Neural crest cell (in vitro differentiated cells): ENCODE measurements at places on chromosomes 7 and 10. TPM values are rescaled to one million over a fixed set of nuclear protein-coding genes. Genes with fewer than 3 reads are reported as not detected.
A peak's percentile ranks its signal among the peaks of the same experiment; 100 is the strongest.

The DEPP1 gene
- 0.50 and 1.1 TPM in 2 replicates for total RNA-seq

The OR13A1 gene
- total RNA-seq: 0.09 TPM in 1 of 2 replicates, not detected in the other

The FRA10AC1 gene
- total RNA-seq: 12.5 and 14.2 TPM in 2 replicates

The VSTM4 gene
- total RNA-seq: 2.2 and 2.3 TPM in 2 replicates

DNA sequence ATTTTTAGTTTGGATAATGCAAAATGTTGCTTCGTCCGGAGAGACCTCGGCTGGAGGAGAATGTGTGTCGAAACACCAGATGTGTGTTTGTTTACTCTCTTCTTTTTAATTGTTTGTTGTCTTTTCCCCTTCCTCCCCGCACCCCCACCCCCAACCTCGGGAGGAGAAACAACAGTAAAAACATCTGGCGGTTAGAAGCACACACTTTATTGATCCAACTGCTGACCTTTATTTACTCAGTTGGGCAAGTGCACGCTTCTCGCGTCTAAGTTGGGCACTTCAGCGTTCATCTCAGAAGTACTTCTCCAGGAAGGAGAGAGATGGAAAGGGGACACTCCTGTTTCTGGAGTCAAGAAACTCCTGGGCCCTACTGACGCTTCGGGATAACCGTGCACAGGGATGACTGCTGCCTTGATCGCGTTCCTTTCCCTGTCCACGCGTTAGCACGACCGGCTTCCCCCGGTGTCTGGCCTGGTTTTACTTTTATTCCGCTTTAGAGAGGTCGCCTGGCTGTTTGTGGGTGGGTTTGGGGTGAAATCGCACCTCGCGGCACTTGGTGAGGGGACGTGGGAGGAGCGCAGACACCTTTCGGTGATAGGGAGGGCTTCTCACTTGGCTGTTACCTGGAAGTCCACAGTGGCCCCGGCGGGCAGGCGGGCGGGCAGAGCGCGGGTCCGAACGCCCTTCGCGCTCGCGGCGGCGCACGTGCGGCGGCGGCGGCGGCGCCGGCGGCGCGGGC, 168.3 kb upstream of the PPP1R3A start:
- DNase-seq: peak; percentile 6

- peak; percentile 57 for DNase-seq
These were observed 15.6 kb downstream of the PDAP1 start for GRCh38 chr7:99392659-99393354.

DNA sequence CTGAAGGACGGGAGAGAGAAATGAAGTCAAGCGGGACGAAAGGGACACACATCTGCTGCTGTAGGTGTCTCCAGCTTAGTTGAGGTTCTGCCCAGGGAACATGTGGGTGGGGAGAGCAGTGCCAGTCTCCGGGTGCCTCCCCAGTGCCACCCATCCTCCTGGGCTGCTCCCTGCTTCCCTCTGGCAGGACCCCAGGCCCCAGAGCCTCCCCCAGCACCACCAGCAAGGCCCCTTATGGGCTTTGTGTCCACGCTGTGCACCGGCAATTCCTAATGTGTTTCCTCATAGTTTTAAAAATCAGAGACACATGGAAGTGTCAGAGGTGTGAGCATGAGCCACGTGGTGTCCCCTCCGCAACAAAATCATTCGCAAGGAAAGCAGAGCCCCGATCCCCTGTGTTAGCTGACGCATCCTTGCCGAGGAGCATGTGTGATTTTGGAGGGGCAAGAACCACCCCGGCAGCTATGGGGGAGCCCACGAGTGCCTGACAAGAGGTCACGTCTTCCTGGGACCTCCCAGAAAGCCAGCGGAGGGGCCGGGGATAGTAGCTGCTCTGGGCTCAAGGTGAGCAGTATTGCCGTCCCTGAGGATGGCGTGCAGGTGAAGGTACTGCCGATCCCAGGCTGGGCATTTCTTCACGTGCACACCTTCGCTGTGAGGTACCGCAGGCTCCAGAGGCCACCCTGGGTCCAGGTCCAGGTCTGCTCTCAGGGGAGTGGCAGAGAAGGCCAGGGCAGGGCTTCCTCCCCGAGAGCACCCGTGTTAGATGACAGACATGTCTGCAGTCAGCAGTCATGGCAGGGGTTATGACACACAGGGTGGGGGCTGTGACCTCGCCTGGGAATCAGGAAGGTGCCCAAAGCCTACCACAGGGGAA, 448.2 kb upstream of the FOXK1 start:
- DNase-seq: no peak

DNA sequence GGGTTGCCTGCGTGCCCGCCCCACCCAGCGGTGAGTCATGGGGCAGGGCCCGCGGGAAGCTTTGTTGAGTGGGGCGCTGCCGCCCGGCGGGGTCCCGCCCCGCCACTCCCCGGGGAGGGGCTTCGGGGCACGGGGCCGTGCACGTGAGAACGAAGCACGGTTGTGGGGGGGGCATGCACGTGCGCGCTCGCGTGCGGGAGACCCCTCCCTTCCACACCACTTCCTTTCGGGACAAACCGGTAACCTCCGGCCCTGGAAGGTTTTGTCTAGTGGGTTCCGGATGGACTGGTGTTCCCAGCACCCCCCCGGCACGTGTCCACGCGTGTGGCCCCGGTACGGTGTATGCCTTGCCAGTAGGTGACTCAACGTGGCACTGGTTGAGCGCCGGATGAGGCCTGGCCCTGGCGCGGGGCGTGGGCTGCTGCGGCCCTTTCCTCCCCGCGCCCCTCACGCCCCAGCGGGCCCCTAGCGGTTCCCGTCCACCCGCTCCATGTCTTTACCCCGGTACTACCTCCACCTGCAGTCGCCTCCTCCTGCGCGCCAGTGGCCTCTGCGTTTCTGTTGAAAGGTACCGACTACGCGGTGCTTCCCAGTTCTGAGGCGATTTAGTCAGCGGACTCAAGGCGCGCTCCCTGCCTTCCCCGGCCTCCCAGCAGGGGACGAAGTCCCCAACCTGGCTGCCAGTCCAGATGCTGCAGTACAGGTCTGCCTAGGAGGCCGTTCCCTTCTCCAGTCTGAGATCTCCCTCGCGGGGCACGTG, 3.1 kb downstream of the ADIRF start:
- peak; percentile 53 for DNase-seq
